ENCODE measurements at places on chromosomes 4 and X. TPM values are rescaled to one million over a fixed set of nuclear protein-coding genes. Genes with fewer than 3 reads are reported as not detected.

HMX1 gene
- total RNA-seq: not detected

SSX3 gene
- total RNA-seq: not detected

MED28 gene
- 41.2 TPM for total RNA-seq

GAR1 gene
- 22.1 TPM for total RNA-seq

UGT2A3 gene
- not detected for total RNA-seq

ART3 gene
- total RNA-seq: 5.4 TPM

AREG gene
- 0.95 TPM for total RNA-seq

KCNE5 gene
- 0.83 TPM for total RNA-seq

CENPVL1 gene
- total RNA-seq: not detected

CFAP47 gene
- not detected for total RNA-seq

SPANXN4 gene
- total RNA-seq: not detected

HHIP gene
- total RNA-seq: not detected
